ENCODE measurements at places on chromosomes 2 and 18. TPM values are rescaled to one million over a fixed set of nuclear protein-coding genes. Genes with fewer than 3 reads are reported as not detected.

The CEBPZOS gene
- 22.3 TPM for total RNA-seq

- no peak for DNase-seq
These were observed 190.1 kb upstream of the SLC35G4 start for GRCh38 chr18:11419338-11419737.

- no peak for DNase-seq
These were observed 23.8 kb downstream of the ANKAR start for GRCh38 chr2:189698020-189698887.

- DNase-seq = no peak
These were observed 46.7 kb downstream of the FAM161A start for GRCh38 chr2:61807036-61807757.

DNA sequence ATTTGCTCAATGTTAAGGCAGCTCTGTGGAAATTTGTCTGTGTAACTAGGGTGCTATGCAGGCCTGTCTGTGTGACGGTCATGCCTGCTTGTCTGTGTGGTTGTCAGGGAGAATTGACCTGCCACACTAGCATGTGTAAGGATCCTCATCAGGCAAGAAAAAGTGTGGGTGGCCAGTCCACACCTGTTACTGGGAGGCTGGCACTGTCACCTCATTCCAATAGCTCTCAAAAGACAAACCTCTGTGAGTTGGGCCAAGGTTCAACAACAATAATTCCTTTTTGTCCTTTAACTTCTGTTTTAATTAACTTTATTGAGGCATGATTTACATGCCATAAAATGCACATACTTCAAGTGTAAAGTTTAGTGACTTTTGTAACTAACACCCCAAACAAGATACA, 4.2 kb upstream of the MARCO start:
- no peak for DNase-seq

The MEIS1 gene
- 28.1 TPM for total RNA-seq

The PPM1B gene
- 14.9 TPM for total RNA-seq

The CCDC141 gene
- total RNA-seq = 1.8 TPM

DNA sequence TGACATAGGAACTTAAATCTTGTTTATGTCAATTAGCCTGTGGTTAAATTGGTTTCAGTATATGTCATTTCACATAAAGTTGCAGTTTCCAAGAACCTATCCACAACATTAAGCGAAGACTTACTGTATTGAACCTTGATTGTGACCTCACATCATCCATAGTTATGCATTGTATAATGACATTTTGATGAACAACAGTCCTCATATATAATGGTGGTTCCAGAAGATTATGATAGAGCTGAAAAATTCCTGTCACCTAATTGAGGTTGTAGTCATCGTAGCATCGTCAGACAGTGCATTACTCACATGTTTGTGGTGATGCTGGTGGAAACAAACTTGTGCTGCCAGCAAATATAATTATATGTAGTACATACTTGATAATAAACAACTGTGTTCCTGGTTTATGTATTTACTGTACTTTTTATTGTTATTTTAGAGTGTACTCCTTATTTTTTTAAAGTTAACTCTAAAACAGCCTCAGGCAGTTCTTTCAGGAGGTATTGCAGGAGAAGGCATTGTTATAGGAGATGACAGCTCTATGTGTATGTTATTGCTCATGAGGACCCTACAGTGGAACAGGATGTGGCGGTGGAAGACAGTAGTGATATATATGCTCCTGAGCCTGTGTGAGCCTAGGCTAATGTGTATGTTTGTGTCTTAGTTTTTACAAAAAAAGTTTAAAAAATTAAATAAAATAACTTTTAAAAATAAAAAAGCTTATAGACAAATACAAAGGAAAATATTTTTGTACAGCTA, 56.6 kb downstream of the UBE2E3 start:
- DNase-seq = no peak

GRCh38 chr2:149741646-149742045, 154.1 kb upstream of the MMADHC start:
- DNase-seq = no peak

The OTOF gene
- under 0.01 TPM for total RNA-seq

All from esophagus squamous epithelium (tissue), 5 donors.